Stimulated activated CD4-positive, alpha-beta T cell treated with anti-CD3 and anti-CD28 coated beads, Interleukin-4, amount 100 ng/mL, for 1 hour (primary cell): ENCODE measurements at places on chromosomes 6 and 20.

DNA sequence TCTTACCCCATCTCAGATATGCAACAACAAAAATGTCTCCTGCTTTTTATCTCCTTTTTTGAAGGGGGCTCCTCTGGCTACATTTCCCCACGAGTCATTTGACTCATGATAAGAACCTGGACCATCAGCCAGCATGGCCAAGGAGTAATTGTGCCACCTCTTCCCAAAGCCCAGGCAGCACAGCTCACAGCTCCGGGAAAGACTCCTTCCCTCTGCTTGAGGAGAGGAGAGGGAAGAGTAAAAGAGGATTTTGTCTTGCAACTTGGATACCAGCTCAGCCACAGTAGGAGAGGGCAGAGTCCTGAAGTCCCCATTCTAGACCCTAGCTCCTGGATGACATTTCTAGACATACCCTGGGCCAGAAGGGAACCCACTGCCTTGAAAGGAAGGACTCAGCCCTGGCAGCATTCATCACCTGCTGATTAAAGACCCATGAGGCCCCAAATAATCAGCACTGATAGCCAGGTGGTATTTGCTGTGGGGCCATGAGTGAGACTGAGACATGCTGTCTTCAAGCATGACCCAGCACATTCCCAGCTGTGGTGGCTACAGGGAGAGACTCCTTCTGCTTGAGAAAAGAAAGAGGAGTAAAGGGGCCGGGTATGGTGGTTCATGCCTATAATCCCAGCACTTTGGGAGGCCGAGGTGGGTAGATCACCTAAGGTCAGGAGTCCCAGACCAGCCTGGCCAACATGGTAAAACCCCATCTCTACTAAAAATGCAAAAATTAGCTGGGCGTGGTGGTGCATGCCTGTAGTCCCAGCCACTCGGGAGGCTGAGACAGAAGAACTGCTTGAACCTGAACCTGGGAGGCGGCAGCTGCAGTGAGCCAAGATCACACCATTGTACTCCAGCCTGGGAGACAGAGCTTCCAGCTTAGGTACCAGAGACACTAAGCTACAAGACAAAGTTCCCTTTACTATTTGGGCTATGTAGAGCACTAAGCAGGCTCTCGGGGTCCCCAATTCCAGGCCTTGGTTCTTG, 28.1 kb downstream of the NCOA6 start:
- no peak for DNase-seq

DNA sequence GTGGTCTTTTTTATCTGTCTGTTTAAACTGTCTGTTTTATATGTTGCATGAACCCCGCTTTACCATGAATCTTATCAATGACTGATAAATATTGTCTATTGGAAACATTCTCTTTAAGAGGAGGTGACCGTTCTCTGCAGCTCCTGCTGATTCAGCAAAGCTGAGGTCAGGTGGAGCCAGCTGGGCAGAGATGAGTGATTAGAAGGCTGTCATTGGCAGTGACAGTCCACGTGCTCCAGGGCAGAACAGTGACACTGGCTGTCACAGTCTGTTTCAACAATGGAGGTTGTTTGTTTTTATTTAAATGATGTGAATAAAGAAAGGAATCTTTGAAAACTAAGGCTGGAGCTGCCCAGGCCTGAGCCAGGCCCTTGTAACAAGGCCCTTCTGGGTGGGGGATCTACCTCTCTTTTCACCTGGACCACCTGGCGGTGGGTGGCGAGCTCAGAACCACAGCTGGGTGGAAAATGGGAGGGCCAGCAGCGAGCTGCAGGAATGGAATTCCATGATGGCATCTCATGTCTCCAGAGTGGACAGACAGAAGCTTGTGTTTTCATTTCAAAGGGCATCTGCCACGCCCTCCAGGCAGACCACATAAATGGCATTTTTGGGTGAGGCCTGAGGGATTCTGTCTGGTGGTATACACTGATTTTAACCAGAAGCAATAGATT, 12.6 kb downstream of the SYNJ2 start:
- DNase-seq = no peak

GRCh38 chr6:148004651-148005050, 338.0 kb upstream of the SASH1 start:
- no peak for DNase-seq

- DNase-seq = no peak
Observed at GRCh38 chr6:2795956-2796355, 30.8 kb downstream of the WRNIP1 start.

DNA sequence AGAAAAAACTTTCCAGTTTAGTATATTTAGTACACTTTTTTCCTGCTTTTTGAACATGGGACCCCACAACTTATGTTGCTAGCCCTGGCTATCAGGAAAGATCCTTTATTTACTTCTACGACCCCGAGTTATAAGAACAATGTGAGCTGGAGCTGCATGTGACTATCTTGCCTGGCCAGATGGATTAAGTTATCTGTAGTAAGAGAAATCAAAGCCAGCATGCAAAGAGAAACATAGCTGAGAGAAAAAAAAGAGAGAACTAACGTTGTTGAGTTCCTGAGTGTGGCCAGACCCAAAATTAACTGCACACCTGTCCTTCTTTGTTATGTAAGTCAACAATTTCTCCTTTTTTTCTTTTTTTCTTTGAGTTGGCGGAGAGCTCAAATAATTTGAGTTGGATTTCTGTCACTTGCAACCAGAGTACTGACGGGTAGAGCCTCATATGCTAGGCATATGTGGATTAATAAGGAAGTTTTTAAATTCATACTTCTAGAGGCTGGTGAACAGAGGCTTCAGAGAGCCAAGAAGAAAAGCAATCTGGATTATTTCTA, 219.5 kb downstream of the HACE1 start:
- DNase-seq = no peak

- DNase-seq = no peak
Observed at GRCh38 chr6:108684771-108685329, 124.1 kb downstream of the FOXO3 start.

- DNase-seq = no peak
Observed at GRCh38 chr6:119426619-119427018, 77.1 kb upstream of the MAN1A1 start.

- no peak for DNase-seq
Observed at GRCh38 chr6:97876711-97877110, 593.7 kb upstream of the MMS22L start.

GRCh38 chr20:17688965-17689364, 6.9 kb upstream of the RRBP1 start:
- no peak for DNase-seq

GRCh38 chr6:129844118-129844891, 16.8 kb downstream of the TMEM244 start:
- DNase-seq = no peak

DNA sequence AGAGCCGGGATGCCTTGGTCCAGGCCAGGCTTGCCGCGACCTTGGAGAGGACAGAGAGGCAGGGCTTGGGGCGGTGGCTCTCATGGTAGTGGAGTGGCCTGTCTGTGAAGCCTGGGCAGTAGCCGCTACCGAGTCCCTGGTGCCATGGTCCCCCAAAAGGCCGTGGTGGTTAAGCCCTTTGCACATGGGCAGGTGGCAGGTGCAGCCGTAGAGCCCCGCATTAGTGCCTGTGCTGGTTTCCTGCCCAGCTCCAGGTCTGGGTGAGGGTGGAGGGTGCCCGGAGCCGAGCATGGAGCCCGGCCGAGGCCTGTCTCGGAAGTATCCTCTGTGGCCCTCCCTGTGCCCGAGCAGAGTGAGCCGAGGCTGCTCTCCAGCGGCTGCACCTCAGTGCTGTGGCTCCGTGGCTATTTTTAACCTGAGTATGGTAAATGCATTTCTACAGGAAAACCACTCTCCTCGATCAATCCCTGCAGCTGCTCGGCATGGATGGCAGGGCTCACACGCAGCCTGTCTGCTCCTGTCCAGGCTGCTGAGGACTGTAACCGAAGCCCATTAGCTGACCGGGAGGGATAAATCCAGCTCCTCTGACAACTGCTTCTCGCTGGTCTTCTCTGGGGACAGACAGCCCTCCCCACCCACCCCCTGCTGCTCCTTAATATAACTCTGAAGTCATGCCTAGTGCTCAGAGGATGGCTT, 36.3 kb upstream of the GATA5 start:
- no peak for DNase-seq

DNA sequence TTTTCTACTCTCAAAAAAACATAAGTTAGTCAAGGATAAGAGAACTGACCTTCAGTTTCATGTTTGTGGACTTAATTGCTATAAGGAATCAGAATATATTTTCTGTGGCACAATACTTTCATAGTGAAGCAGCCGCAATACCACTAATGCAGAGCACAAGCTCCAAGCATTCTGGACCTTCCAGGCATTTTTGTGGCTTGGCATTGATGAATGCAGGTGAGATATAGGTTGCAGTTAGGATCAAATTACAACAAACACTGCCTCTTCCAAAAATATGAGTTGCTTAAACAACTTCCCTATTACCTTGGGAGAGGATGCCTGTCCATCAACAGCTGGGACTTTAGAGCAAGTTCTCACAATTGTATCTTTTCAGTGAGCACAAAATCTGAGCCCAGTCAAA, 162.8 kb upstream of the RSPO3 start:
- no peak for DNase-seq

DNA sequence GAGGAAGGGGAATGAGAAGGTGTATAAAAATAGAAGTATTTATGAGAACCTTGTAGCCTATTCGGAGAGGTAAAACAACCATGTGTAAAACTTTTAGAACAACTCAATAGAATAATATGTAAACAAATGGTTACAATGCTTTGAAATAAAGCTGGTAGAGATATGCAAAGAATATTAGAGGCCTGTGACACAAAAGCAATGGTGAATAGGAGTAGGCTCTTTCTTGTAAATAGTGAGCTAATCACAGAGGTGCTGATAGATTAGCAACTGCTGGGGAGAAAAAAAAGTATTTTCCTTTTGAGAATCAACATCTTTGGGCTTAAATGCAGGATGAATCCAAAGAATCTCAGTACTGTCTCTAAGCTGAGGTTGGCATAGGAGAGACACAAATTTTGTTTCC, 7.0 kb downstream of the TMEM200A start:
- DNase-seq = no peak

- DNase-seq = no peak
Observed at GRCh38 chr6:170221753-170222400, 69.0 kb downstream of the DLL1 start.

DNA sequence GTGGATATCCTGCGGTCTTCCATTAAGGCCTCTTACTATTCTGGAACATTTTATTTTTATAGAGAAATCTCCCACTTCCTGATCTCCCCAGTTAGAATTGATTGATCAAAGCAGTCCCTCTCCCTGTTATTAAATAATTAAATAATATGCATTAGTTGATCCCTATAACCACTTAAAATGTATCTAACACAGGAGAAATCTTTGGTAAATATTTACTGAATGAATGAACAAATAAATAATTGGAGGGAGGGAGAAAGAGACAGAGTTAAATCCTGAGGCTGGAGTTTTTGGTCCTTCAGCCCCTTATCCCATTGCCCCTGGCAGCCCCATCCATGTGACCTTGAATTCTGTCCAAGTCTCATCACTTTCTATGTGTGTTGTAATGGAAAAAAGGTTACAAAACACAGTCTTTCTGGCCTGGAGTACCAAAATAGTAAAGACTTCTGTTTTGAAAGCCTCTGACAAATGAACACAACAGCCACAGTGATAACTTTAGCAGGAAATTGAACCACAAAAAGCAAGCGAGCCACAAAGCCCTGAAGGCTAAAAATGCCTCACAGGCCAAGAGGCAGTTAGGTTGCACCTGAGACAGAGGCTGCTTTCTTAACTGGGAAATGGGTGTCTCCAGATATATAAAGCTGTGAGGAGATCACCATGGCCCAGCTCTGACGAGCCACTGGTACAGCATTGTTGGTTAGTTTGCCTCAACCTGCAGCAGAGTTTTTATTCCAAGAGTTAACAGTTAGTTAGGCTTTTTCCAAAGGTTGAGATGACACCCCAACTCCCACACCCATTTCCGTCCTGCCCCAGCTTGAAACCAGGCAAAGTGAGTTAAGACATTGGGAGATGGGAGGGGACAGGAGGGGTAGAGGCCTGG, 11.3 kb downstream of the NT5E start:
- no peak for DNase-seq

DNA sequence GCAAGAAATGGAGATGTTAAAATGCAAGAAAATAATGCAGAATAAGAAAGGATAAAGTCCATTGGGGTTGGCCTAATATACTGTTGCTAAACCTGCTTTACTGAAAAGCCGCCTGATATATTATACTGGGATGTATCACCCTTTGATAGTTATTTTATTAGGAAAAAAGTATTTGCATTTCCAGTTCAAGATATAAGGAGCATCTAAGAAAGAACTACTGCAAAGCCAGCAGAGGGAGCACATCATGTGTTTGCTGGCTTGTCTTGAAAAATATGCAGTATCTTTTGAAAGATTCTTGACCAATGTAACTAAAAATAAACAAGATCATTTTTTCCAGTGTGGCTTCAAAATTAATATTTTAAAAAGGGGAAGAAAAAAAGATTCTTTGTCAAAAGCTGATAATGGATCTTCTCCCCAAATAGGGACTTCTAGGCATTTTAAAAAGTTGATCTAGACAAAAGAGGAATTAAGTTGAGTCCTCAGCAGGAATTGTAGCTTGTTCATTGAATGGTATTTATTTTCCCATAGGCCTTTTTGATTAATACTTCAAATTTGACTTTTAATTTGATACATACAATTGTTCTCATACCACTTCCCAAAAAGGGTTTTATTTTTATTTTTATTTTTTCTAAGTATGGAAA, 214.9 kb downstream of the ZFAND3 start:
- DNase-seq = no peak

DNA sequence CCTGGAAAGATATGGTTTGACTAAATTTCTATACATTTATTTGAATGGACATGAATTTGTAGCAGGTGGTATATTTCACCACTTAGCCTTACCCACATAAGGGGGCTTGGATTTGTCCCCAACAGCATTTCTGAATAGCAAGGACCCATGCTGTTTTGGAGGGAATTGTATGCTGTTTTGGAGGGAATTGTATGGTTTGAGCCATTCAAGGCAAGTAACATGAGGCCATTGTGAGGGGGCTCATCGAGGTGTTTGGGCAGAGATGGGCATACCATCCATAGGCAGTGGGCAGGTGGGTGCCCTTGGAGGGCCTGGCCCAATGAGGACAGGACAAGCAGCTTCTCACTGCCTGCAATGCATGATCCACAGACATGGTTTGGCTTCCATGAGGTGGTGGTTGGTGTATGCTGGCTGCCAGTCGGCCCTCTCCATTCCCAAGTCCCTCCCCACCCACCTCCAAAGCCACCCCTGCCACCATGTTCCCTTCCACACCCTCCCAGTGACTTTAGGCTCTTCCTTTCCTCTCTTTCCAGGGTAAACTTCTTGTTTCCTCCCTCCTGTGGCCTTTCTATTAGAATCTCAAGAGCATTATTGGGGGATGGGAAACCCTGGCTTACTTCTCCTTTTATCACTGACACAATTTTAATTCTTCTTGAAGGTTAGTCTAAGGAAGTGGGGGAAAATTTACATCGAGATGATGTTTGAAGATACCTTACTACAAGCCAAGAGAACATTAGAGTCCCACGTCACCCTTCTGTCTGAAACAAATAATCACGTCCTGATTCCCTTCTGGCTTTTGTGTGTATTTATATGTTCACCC, 13.2 kb upstream of the PXDC1 start:
- no peak for DNase-seq
